Suppressor macrophage treated with lipopolysaccharide for 4 hours (primary cell): ENCODE measurements at places on chromosomes 4 and X.
A peak's percentile ranks its signal among the peaks of the same experiment; 100 is the strongest.

GRCh38 chr4:127139788-127140286, 492.9 kb upstream of the INTU start:
- no peak for DNase-seq

GRCh38 chr4:129246910-129247461, 151.0 kb downstream of the C4orf33 start:
- no peak for DNase-seq

GRCh38 chrX:48523682-48524081, 2.1 kb downstream of the EBP start:
- DNase-seq = no peak

DNA sequence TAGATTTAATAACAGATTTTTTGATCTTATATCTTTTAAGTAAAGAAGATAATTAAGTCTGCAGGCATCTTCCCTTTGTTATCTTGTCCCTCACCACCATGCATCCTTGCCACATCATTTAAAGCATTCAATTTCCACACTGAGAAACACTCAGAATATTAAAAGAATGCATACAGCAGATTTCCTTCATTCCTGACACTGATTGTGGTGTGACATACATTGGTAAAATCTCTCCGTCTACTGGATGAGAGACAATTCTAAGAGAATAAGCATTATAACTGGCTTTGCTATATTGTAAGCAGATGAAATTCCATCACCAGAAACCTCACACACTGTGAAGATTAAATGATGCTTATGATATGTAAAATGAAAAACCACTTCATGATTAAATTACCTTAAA, 97.4 kb upstream of the TRPC5OS start:
- no peak for DNase-seq

GRCh38 chrX:129983575-129984110, 1.2 kb downstream of the BCORL1 start:
- no peak for DNase-seq

GRCh38 chr4:183413234-183414200, 30.9 kb upstream of the CDKN2AIP start:
- no peak for DNase-seq

- no peak for DNase-seq
These were observed 11.8 kb downstream of the TCEAL1 start for GRCh38 chrX:103640401-103641155.

DNA sequence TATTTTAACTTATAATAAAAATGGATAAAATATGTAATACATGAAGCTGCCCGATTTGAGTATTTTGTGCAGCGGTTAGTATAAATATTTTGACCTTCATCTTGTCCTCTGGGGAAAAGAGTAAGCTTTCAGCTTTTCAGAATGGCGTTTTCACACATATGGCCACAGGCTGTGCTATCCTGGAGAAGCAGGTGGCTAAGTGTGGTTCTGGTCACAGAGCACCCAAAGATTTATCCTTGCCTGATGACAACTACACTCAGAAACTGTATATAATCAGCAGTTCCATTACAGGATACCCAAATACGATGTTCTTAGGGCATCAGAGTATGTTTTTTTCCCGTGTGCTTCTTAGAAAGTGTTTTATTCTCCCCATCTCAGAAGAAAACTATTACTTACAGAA, 42.3 kb upstream of the ANK2 start:
- no peak for DNase-seq

- DNase-seq = no peak
These were observed 36.0 kb upstream of the TTC29 start for GRCh38 chr4:146981651-146982050.

DNA sequence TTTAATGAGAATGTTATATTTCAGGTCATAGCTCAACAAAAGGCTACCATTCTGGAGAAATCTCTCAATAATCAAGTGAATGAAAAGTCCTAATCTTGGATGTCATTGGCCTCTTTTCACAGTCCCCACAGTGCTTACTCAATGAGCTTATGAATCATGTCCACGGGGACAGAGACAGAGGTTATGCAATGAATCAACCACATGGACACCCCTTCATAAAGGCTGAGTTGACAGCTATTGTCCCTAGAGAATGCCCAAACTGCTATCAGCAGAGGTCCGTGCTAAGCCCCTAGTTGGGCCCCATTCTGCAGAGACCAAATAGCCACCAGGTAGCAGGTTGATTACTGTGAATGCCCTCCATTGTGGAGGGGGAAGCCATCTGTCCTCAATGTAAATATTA, 158.1 kb downstream of the LHFPL1 start:
- DNase-seq = no peak

- peak; percentile 30 for DNase-seq
These were observed 21.7 kb upstream of the SPP1 start for GRCh38 chr4:87953826-87954225.

- no peak for DNase-seq
These were observed 25.1 kb downstream of the EPHA5 start for GRCh38 chr4:65645185-65645584.

- DNase-seq = no peak
These were observed 73.8 kb downstream of the KIT start for GRCh38 chr4:54731552-54731951.

GRCh38 chr4:71689822-71690221, 94.1 kb downstream of the GC start:
- no peak for DNase-seq

GRCh38 chrX:12955882-12956703, 18.8 kb upstream of the TMSB4X start:
- DNase-seq = peak; percentile 77

DNA sequence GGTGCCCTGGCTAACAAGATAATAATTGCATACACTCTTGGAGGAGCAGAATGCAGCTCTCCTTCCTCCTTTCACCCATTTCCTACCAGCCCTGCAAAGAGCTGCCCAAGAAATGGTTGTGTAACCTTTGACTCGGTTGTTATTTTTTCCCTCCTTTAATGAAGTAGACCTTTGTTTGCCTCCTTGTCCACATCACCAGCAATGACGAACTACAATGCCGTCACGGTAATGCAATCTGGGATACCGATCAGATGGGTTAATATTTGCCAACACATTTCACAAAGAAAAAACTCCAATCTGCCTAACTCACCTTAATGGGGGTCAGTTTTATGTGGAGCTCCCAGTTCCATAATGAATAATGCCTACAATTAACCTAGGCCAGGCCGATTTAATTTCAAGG, 32.0 kb downstream of the GPRIN3 start:
- DNase-seq = no peak

DNA sequence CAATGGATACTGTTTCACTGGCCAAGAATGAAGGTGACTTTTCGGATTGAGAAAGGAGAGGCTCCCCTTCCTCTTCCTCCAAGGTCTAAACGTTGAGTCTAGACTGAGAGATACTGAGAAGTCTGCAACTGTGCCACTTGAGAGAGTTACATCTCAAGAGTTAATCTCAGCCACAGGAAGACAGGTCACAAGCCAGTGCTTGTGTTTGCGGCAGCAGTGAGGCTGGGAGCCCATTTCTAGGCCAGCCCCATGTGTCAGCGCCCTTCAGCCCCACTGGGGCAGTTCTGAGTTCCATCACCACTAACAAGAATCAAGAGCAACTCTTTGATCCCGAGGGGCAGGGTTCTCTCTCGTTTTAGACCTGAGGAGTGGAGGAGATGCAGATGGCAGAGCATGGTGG, 7.3 kb upstream of the SEC24D start:
- DNase-seq = no peak
